ENCODE measurements at places on chromosomes 5 and 9. TPM values are rescaled to one million over a fixed set of nuclear protein-coding genes. Genes with fewer than 3 reads are reported as not detected.

Gene FST
- 7.1 TPM for total RNA-seq

Gene AQP7
- total RNA-seq: 0.47 TPM

Gene C9orf153
- 0.46 TPM for total RNA-seq

Gene ALDH1A1
- 5,173 TPM for total RNA-seq

Gene CIZ1
- 82.4 TPM for total RNA-seq

Gene PRRX2
- total RNA-seq: 8.7 TPM

Gene FCN2
- not detected for total RNA-seq

Gene SPTAN1
- 144 TPM for total RNA-seq

Data from A549 treated with CORT108297 at 1 μM for 4 hours (cell line).